ENCODE measurements at places on chromosomes 13 and 19. TPM values are rescaled to one million over a fixed set of nuclear protein-coding genes. Genes with fewer than 3 reads are reported as not detected.

UBL3 gene
- 65.2 TPM for total RNA-seq

CEACAM16 gene
- total RNA-seq = not detected

TSSK6 gene
- total RNA-seq = 1.2 TPM

MYO1F gene
- 2.5 TPM for total RNA-seq

BRCA2 gene
- 1.7 TPM for total RNA-seq

IQCN gene
- total RNA-seq = 0.49 TPM

PPP1R37 gene
- total RNA-seq = 18.9 TPM

KASH5 gene
- not detected for total RNA-seq

TNFSF9 gene
- 1.5 TPM for total RNA-seq

FXYD7 gene
- 10.1 TPM for total RNA-seq

SLITRK6 gene
- total RNA-seq = 0.74 TPM

PRTN3 gene
- 1.5 TPM for total RNA-seq

NFIX gene
- total RNA-seq = 185 TPM

ZNF700 gene
- total RNA-seq = 13.5 TPM

CEACAM7 gene
- total RNA-seq = not detected

SYT5 gene
- total RNA-seq = 84.8 TPM

NDUFA11 gene
- total RNA-seq = 66.1 TPM

CD70 gene
- not detected for total RNA-seq

PTH2 gene
- not detected for total RNA-seq

SLC25A42 gene
- 7.4 TPM for total RNA-seq

EFNB2 gene
- total RNA-seq = 73.0 TPM

FCER2 gene
- total RNA-seq = under 0.01 TPM

RYR1 gene
- total RNA-seq = 2.2 TPM

PDX1 gene
- not detected for total RNA-seq

ZNF492 gene
- 1.5 TPM for total RNA-seq

SLC10A2 gene
- total RNA-seq = not detected

ZNF583 gene
- total RNA-seq = 25.1 TPM

C1QTNF9B gene
- not detected for total RNA-seq

KL gene
- total RNA-seq = 0.49 TPM

CNFN gene
- total RNA-seq = not detected

All from temporal lobe (tissue), 4 donors.